ENCODE measurements at places on chromosomes 5 and 9.

DNA sequence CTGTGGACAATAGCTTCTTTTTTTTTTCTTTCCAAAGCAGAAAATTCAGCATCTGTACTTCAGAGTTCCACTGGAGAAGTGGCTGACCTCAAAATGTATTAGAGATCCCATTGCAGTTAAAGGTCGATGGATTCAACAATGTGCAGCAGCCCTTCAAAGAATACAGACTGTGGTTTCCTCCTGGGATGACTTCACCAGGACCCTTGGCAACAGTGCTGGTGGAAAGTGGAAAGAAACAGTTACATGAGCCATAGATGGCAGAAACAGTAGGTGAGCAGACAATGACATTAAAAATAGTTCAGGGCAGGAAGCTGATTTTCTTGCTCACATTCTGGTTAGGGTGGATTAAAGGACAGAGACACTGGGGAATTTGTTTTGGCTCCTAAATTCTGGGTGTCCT is 62.4 kb downstream of the SLC28A3 start:
- DNase-seq, result no peak

DNA sequence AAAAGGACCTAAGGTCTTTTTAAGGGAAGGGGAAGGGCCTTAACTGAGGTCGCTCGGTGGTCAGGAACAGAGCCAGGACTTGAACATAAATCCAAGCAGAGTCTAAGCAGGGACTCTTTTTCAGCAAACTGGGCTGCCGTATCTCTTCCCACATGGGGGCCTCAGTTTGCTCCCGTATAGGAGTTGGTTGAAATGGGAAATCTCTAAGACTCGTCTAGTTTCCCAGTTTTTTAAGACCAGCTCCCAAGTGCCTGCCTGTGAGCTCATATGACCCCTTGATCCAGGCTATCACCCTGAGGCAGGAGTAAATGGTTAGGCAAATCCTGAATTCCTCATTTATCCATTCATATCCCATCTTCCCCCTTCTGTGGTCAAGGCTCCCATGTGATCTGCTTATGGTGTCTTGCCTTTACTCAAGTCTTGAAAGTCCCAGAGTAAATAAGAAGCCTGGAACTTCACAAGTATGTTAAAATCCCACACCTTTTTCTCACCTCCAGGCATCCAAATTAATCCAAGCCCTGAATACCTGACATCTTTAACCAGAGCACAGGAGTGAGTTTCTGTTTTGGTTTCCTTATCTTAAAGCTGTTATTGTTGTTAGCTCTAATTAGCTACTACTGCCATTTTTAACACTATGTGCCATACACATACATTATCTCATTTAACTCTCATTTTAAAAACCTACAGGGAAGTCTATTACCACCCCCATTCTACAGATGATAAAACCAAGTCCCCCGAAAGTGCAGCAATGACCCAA is 3.0 kb downstream of the ARSI start:
- DNase-seq, result no peak

- DNase-seq, result no peak
Measured at GRCh38 chr9:91900797-91901177, 49.2 kb downstream of the ROR2 start.

DNA sequence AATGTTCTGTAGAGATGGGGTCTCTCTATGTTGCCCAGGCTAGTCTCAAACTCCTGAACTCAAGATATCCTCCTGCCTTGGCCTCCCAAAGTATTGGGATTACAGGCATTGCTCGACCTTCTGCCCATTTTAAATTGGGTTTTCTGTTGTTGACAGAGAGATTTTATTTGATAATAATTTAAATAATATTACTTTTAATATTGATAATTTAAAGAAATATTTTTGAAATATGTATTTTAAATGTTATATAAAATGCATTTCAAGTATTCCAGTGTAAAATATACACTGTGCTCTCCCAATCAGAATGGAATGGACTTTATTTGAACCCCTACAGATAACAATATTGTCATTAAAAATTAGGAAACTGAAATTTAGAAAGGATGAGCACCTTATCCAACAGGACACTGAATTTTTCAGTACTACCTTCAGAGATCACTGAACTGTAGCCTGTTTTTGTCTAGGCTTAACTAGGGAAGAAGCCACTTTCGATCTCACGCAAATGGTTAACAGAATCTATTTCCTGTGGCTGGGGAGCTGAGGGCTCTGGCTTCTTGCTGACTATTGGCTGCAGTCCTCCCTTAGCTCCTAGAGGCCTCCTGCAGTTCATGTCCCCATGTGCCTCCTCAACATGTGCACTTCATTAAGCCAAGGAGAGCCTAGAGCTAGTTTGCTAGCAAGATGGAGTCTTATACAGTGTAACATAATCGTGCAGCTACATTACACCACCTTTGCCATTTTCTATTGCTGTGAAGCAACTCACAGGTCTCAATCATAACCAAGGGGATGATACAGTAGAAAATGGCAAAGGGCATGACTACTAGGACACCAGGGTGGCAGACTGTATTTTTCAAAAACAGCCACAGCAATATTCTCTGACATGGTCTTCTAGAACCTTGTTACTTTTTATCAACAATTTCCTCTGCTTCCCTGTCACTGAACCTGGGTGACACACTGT is 150.0 kb downstream of the CDC42SE2 start:
- DNase-seq, result peak; percentile 46

- DNase-seq, result no peak
Measured at GRCh38 chr9:17191082-17191481, 56.2 kb downstream of the CNTLN start.

DNA sequence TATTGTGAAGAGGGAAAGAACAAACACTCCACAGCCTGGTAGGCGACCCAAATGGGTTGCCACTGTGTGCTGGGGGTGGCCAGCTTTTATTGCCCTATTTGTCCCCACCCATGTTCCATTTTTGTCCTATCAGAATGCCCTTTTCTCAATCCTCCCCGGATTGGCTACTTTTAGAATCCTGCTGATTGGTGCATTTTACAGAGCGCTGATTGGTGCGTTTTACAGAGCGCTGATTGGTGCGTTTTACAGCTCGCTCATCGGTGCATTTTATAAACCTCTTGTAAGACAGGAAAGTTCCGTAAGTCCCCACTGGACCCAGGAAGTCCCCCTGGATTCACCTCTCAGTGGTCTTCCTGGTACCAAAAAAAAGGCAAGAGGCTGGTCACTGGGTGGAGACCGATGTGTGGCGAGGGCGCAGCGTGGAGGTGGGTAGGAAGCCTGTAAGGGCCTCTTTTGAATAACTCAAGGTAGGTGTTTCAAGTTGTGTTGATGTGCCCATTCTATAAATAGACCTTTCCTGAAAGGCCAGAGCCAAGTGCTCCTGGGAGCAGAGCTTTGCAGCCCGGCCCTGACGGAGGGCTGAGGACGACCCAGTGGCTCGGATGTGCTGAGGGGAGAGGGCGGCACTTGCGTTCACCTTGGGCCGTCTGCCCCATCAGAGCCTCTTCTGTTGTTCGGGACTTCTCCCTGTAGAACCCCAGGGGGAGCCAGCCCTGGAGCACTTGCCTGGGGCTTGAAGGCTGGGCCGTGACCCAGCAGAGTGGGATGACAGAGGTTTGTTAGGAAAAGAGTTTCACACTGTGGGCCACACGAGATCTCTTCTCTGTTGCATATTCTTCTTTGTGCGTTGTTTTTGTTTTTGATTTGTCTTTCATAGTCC is 7.2 kb upstream of the GFPT2 start:
- DNase-seq, result no peak

DNA sequence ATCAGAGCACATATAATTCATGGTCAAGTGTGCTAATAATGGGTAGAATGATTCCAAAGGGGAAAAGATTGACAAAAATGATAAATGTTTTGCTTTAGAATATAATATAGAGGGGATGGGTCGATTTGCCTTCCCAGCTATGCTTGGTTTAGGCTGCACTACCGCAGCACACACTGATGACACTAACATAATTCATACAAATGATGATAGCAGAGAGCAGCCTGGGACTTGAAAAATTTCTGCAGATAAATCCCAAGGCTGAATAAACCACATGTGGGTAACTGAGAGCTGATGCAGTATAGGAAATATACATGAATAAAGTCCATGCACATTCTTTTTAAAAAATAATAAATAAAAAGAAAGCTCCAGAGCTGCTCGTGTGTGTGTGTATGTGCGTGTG is 54.5 kb downstream of the EFNA5 start:
- no peak for DNase-seq

DNA sequence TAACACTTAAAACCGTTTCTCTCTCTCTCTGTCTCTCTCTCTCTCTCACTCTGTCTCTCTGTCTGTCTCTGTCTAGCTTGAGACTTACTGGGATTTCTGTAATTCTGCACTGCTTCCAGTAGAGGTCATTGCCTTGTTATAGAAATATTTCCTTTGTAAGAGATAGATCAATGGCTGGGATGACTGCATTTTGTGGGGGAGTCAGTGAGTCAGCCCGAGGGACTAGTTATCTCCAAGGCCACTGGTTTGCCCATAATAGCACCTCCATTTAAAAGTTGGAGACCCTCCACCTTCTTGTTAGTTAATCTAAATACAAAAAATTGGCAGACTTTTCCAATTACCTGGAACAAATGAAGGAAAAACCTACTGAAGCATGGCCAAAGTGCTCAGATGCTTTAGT is 547.2 kb downstream of the LRRC70 start:
- DNase-seq, result no peak

GRCh38 chr5:138716456-138716924 is 36.7 kb upstream of the CTNNA1 start:
- peak; percentile 4 for DNase-seq

DNA sequence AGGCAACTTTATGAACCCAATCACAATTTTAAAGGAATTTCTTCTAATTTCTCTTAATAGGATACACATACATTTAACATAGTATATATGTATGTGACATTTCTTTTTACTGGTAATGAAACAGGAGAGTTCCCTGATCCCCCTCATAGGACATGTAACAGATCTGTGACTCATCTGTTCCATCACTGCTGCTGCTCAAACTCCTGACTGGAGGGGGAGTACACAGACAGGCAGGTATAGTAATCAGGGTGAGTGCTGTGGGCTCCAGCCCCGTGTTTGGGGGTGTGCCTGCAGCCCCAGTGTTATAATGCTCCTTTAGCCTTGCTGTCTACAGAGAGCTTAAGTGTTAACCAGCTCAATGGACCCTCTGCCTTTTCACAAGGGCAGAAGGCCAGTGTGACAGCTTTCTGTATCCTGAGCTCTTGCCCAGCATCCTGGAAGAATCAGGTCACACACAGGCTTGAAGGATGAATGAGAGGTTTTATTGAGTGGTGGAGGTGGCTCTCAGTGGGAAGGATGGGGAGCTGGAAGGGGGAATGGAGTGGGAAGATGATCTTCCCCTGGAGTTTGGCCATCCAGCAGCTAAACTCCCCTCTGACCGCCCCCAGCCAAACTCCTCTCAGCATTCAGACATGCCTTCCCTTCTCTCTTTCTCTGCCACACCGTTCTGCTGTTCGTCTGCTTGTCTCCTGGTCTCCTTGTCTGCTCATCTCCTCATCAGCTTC is 161.3 kb downstream of the ZNF608 start:
- no peak for DNase-seq

DNA sequence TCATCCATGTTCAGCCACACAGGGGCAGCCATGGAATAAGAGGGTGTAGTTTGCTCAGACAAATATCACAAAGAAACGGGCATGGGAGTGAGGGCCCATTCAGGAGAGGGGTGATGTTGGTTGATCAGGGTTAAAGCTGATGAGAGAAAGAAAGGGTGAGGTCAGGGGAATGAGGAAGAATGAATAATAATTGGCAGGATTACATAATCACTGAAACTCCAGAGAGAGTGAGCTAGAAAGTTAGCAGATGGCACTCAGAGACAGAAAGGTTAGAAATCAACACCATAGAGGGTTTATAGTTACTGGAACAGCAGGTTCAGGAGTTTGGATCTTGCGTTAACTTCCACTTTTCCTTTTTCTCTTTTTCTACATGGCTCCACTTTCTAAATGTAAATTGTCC is 113.9 kb downstream of the TAF11L14 start:
- DNase-seq, result no peak

DNA sequence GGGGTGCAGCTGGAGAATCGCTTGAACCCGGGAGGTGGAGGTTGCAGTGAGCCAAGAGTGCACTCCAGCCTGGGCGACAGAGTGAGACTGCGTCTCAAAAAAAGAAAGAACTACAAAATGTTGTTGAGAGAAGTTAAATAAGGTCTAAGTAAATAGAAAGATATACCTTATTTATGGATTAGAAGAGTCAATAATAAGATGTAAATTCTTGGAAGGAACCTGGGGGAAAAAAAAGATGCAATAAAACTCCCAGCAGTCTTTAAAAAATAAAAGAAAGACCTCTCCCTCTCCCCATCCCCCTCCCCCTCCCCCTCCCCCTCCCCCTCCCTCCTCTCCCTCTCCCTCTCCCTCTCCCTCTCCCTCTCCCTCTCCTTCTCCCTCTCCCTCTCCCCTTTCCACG is 15.5 kb upstream of the FAF2 start:
- DNase-seq, result no peak

- no peak for DNase-seq
Measured at GRCh38 chr9:110952540-110952859, 85.8 kb downstream of the LPAR1 start.

GRCh38 chr5:133051061-133051541 is 712 bp upstream of the HSPA4 start:
- no peak for DNase-seq

- no peak for DNase-seq
Measured at GRCh38 chr5:135433681-135434426, 13.3 kb downstream of the DCANP1 start.

DNA sequence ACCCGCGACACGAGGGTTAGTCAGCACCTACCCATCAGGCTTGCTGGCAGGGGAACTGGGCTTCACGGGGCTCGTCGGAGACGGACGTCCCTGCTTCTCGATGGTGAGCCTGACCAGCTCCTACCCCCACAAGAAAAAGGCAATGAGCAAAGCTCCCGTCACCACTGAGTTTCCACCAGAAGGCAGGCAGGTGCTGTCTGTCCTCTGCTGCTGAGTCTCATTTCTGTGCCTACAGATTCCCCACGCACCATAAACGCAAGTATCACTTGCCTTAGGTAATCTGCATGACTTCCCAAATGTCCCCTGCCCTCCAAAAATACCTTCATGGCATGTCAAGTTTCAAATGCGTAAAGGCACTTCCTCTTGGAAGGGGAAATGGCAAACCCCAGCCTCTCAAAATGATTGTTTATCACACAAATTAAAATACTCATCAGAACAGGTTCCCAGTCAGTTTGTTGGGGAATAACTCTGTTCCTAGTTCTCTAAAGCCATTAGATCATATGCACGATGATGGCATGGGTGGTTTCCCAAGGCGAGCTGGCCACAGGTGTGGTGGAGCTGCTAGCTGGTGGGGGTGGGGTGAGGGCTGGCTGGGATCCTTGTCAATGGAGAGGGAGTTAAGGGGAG is 85.0 kb downstream of the PRRT1B start:
- DNase-seq, result no peak

DNA sequence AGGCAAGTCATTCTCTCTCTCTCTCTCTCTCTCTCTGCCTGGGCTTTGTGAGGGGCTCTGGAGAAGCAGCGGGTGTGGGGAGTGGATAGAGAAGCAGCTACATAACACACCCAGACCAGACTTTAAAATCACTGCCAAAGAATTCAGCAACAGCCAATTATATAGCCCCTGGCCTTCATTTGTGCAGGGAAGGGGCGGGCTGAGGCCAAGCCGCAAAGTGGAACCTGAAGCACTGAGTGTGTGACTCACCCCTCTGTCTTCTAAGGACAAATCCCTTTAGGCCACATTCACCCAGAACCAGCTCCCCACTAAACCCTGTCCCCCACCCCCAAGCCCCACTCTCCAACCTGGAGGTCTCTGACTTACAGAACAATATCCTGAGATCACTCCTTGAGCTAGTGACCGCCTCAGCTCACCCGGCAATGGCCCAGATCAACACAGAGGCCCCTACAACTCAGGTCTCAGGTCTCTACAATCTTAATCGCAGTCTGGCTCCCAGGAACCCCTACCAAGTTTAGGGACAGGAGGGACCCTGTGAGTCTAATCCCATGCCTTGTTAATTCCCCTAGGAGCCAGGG is 6.0 kb downstream of the B4GALT1 start:
- peak; percentile 90 for DNase-seq

Measured in HFF-Myc (cell line).